ENCODE measurements at places on chromosomes 1 and 21. TPM values are rescaled to one million over a fixed set of nuclear protein-coding genes. Genes with fewer than 3 reads are reported as not detected.

- no peaks in the 10 kb centered on the region for H3K36me3 ChIP-seq
- no peak overlapping the region for H3K4me3 ChIP-seq
- no peaks in the 10 kb centered on the region for H3K4me1 ChIP-seq
- no peak for DNase-seq
- no peak overlapping the region for H3K27ac ChIP-seq
Measured at GRCh38 chr21:41102281-41102680, 65.7 kb upstream of the BACE2 start.

TMPRSS15 gene
- not detected for polyA plus RNA-seq

SLC9C2 gene
- not detected for polyA plus RNA-seq

PRELP gene
- polyA plus RNA-seq: 27.0 TPM

DNA sequence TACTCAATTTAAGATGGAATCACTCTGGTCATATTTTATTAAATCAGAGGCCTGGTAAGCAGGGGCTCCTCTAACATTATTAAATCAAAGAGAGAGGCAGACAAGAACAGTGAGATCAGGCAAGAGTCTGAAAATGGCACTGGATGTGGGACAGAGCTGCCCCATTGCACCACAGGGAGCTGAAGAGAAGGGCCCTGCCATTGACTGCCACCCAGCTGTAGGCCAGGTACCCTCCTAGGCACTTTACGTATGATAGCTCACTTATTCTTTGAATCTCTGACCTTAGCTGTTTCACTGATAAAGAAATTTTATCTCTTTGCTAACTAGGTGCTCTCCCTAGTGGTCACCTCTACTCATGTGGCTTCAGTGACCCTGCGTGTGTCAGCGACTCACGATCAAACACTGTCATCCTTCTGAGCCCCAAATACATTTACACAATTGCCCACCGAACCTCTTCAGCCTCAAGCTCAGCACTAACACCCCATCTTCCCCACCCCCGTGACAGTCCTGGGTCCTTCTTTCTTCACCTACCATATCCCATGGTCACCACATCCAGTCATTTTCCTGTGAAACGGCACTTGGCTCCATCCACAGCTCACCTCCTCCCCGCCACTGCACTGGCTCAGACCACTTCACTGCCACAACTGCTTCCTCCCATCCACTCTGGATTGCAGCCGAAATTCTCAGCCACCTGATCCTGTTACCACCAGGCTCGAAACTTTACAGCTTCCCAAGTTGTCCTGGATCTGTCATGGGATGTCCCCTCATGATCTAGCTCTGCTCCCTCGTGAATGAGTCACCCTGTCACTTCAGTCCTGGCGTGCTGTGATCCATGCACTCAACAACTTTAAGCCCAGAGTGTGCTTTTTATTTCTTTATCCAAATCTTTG lies 97.3 kb upstream of the SYT6 start:
- H3K27me3 ChIP-seq: no peaks in the 10 kb centered on the region
- no peak for DNase-seq
- H3K4me3 ChIP-seq: no peak overlapping the region

RWDD3 gene
- polyA plus RNA-seq: 36.5 TPM

GRCh38 chr1:232508130-232508701 lies 121.7 kb downstream of the SIPA1L2 start:
- no peaks in the 10 kb centered on the region for H3K27me3 ChIP-seq
- DNase-seq: no peak
- no peaks in the 10 kb centered on the region for H3K4me1 ChIP-seq
- H3K27ac ChIP-seq: no peak overlapping the region
- no peaks in the 10 kb centered on the region for H3K36me3 ChIP-seq
- H3K4me3 ChIP-seq: no peak overlapping the region

PODN gene
- 1.6 TPM for polyA plus RNA-seq
